ENCODE measurements at places on chromosomes 16 and 17.

DNA sequence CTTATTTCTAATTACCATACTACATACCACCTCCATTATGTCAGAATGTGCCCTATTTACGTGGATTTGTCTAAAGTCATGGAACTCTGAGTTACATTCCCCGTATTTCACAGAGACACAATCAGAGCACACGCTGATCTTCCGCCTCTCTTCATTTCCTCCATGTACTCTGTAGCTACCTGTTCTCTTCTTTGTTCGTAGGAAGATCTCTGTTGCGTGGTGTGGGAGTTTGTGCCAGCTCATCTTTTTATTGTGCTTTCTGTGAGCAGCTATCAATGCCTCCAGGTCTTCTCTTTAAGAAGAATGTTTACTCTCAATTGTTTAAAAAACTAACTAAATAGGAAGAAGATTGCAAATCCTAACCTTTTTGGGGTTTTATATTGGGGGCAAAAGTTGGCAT lies 26.9 kb downstream of the NLRC5 start:
- DNase-seq: no peak

GRCh38 chr16:81537721-81538561 lies 93.3 kb downstream of the CMIP start:
- DNase-seq: no peak

GRCh38 chr16:1688807-1689560 lies 10.9 kb downstream of the JPT2 start:
- no peak for DNase-seq

DNA sequence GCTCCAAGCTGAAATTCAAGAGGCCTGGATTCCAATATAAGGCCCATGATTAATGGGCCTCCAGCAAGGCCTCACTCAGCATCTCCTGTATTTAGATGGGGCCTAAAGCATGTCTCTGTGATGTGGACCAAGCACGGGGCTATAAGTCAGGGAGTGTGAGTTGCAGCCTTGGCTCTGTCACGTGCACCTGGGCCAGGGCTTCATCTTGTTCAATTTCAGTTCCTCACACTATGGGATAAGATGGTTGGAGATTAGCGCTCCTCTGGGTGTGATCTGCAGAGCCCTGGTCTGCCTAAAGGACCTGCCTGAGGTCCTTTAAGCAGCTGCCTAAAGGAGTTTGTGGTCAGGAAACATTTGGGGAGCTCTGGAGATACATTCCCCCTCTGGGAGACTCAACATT lies 25.2 kb downstream of the KLHL36 start:
- DNase-seq: no peak

- peak; percentile 9 for DNase-seq
Observed at GRCh38 chr16:1863681-1864460, 8.1 kb downstream of the MEIOB start.

- no peak for DNase-seq
Observed at GRCh38 chr17:7396147-7396546, 1.8 kb upstream of the PLSCR3 start.

GRCh38 chr17:11388054-11388453 lies 147.0 kb downstream of the SHISA6 start:
- no peak for DNase-seq

DNA sequence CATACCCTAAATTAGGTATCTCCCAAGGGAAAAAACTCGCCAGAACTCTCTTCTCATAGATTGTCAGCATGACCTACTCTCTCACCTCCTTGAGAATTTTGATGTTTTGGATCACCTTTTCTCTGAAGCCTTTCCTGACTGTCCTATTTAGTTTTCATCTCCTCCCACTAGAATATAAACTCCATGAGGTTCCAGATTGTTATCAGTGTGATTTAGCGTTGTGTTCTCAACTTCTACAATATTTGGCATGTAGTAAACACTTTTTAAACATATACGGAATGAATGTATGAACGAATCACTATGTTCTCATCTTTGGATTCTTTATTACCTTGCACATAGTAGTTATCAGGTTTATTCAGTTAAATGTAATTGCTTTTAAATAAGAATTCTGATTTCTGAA lies 88.7 kb downstream of the VMP1 start:
- DNase-seq: no peak

DNA sequence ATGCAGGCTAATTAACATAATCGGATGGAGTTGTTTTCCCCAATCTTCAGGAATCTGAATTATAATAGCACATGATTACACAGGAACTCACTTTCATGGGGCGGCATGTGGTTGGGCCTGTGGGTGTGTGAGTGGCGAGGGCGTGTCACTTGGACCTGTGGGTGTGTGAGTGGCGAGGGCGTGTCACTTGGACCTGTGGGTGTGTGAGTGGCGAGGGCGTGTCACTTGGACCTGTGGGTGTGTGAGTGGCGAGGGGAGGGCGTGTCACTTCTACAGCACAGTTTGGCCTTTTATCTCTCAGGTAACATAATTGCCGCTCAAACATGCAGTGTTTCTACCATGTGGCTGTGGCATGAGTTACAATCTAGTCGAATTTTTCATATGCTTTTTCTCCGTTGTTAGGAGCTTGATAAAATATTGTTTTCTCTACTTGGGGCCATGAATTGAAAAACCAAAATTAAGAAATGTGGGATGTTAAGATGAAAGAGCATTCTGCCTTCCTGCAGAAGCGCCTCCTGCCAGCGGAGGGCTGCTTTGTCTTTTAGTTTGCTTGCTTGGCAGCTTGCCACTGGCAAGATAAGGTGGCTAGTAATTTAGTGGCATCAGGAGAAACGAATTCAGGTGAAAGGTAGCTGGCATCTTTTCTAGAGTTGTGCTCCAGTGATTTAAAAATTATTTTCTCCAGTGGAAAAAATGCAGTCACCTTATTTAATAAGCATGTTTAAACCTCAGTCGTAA lies 36.2 kb downstream of the USP10 start:
- DNase-seq: no peak

DNA sequence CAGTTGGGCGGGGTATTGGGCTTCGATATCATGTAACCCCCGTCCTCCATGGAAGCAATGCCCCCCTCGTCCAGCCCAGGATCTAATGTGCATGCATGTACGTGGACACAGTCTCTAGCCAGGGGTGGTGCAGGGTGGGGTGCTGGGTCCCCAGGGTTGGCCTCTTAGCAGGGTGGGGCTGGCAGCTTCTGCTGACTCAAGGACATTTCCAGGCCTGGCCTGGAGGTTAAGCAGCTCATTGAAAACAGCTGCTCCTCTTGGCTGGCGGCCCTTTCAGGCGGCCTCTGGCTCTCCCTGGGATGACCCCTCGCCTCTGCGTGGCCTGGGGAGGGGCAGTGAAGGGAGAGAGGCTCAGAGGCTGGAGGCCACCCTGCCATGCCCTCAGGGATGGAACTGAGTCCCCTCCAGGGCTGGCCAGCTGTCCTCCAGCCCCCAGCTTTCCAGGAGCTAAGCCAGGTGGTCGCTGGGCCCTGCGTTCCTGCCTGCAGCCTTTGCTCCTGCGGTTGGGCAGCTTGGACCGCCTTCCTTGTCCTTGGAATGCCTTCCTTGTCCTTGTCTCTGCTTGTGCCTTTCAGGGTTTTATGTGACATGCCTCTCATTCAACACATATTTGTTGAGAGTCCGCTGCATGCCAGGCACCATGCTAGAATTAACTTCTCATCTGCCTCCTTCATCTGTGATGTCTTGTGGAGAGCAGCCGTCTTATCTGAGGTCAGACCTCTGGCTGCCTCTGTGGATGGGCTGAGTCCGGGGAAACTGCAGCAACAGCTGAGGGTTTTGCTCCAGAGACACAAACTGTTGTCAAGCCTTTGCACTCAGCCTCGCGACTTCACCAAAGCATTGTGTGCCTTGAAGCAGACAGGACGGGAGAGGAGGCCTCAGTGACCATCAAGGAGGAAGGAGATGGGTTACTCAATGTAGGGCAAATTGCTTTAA lies 26.6 kb downstream of the MRC2 start:
- no peak for DNase-seq

DNA sequence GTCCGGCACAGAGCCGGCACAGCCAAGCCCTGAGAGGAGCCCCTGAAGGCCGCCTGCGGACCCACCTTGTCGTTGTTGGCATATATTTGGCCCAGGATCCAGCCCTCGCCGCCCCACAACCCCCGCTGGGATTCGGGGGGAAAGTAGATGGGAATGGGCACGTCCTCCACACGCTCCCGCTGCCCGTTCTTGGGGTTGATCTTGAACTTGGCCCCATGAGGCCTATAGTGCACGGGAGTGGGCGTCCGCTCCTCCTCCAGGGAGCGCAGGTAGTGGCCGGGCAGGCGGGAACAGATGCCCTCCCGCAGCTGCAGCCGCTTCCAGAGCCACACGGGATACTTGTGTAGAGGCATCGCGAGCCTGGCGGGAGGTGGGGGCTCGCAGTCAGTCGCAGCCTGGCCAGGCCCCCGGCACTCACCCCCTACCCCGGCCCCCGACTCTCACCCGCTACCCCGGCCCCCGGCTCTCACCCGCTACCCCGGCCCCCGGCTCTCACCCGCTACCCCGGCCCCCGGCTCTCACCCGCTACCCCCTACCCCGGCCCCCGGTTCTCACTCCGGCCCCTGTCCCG lies 387 bp downstream of the MRPL28 start:
- DNase-seq: no peak

DNA sequence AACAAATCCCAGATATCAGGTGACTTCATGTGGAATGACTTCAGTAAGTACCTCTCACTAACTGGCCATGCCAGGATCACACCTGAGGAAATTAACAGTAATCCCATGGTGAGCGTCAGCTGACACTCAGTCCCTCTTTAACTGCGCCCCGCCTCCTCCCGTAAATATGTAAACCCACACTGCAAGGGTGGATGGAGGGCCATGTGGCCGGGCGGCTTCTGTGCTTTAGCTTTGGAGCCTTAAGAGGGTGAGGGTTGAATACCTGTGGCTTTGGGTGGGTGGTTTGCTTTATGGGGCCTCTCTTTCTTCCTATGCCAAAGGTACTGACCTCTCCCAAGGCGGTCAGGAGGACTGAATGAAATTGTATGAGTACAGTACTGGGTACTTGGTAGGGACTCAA lies 141.7 kb downstream of the MRM1 start:
- no peak for DNase-seq

DNA sequence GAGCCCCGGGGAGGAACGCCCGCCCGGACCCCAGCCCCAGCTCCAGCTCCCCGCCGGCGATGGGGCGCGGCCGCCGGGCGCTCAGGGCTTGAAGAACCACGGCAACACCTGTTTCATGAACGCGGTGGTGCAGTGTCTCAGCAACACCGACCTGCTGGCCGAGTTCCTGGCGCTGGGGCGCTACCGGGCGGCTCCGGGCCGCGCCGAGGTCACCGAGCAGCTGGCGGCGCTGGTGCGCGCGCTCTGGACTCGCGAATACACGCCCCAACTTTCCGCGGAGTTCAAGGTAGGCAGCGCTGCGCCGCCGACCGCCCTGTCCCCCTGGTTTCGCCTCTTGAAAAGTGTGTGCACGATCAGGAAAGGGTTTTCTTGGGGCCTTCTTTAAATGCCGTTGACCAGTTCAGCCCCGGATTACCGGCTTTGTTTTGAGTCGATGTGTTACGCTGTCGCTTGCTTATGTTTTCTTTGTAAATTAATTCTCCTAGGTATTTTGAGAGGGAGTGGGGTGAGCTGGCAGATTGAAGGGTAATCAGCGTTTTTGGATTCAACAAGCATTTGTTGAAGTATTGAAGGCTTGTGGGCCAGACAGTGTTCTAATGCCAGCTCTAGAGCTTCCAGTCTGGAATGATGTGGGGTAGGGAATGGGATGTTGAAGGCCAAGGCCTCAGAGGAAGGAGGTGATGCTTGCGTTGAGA lies 681 bp downstream of the USP43 start:
- no peak for DNase-seq

DNA sequence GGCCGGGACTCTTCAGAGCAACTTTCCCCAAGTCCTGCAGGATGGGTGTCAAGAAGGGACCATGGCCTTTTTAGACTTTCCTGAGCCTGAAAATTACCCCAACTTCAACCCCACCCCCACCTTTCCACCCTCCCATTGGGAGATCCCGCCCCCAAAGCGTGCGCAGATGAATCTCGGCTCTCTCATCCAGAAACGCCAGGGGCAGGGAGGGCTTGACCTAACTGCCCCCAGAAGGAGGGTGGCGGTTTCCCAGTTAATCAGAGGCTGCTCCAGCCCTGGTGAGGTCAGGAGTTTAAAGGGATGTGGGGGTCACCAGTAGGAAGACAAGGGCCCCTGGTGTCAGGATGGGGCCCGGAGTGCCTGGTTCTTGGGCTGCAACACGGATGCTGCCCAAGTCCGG lies 480 bp downstream of the KIF19 start:
- no peak for DNase-seq
